ENCODE measurements at places on chromosomes 7 and 10. TPM values are rescaled to one million over a fixed set of nuclear protein-coding genes. Genes with fewer than 3 reads are reported as not detected.
A peak's percentile ranks its signal among the peaks of the same experiment; 100 is the strongest.

- DNase-seq: no peak
Measured at GRCh38 chr7:155277385-155277994, 20.2 kb upstream of the INSIG1 start.

DNA sequence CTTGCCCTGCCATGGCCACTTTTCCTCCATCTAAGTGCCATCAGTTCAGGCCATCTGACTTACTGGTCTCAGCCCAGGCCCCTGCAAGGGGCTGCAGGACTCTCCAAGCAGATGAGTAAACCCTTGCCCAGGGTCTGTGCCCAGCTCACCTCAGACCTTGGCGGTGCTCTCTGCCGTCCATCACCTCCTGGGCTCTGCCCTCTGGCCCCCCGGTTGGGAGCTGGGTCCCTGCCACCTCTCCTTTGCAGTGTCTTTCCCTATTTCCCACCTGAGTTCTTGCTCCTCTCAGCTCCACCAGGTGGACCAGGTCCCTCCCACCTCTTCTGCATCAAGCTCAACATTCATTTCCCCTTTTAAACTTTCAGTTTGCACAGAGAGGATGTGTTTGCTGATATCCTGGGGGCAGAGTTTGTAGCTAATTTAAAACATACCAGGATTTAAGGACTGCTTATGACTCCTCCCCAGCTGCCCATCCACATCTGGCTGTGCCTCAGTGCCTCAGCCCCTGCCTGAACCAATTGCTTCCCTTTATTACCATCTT lies 135.5 kb downstream of the SLIT1 start:
- DNase-seq: no peak

The GJD4 gene
- total RNA-seq: not detected

The ACSL5 gene
- 59.9 TPM for total RNA-seq

DNA sequence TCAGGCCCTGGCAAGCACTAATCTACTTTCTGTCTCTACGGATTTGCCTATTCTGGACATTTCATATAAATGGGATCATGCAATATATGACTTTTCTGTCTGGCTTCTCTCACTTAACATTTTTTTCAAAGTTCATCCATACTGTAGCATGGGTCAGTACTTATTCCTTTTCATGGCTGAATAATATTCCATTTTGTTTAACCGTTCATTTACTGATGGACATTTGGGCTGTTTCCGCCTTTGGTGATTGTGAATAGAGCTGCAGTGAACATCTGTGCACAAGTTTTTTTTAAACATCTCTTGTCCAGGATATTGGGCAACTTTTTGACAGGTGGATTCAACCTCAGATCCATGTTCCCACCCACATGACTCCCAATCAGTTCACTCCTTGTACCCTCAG lies 31.0 kb downstream of the AIFM2 start:
- no peak for DNase-seq

DNA sequence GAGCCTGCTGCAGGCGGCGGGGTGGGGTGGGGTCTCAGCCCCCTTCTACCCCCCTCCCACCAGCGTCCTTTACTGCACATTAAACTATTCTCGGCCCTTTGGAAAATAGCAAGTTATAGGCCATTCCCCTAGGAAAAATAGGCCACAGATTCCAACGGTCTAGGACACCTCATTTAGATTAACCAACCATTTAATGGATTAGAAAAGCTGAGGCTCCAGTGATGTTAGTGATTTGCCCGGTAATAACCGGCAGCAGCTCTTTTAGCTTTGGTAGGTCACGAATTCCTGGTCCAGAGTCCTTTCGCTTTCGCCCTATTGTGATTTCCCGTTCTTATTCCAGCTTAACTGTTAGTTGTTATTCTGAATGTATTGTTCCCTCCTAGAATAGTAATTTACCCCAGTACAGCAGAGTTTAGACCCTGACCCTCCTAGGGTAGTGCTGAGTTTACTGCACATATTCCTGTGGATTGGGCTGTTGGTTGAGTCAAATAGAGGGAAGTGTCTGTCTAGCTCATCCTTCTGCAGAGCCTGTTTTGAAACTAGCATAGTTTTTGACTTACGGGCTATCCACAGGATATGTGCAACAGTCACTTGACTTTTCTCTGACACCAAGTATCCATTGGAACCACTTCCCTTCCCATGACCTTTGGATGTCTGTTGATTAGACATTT lies 754 bp downstream of the GSTO1 start:
- peak; percentile 97 for DNase-seq

DNA sequence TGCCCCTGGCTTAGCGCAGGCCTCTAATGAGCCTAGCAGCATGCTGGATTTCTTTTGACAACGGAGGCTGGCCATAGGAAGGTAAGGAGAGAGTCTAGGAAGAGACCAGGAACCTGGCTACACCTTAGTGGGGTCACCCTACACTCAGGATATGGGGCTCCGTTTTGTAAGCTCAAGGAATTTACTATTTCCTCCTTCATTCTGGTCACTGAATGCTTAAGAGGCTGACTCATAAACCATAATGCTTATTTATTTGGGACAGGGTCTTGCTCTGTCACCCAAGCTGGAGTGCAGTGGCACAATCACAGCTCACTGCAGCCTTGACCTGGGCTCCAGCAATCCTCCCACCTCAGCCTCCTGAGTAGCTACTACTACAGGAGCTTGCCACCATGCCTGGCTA lies 38.4 kb downstream of the CARD11 start:
- no peak for DNase-seq

GRCh38 chr10:3323865-3324498 lies 151.4 kb upstream of the PITRM1 start:
- DNase-seq: no peak

DNA sequence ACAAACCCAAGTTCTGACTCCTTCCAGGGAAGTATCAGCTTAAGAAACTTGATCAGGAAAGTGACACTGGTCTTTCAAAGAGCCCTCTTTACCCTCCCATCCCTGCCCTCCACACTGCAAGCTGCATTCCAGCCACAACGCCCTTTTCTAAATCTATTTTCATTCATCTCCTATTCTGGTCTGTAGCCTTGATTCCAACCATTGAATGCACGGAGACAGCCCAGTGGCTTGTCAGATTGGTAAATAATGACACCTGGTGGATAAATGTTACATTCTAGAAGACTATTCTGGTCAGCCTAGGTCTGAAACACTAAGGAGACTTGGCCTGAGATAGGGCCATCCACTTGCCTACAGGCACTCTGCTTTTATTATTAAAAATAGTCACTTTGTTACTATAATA lies 20.9 kb downstream of the MORN4 start:
- DNase-seq: peak; percentile 62

DNA sequence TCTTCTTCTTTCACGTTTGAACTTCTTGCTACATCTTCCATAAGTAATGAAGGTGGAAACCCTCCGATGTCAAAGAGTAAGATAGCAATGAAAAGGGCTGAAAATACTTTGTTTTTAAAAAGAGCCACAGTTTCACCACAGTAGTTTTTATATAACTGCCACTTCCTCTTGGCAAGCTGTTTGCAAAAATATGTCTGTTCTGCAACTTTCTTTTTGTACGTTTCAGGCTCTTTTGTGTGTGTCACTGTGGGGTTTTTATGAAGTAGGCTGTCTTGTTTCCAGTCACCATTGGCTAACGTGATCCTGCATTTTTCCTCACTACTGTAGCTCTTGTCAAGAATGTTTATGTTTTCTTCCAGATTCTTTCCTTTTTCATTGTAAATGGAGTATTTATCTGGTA lies 55.6 kb downstream of the SLC16A9 start:
- DNase-seq: no peak

The TRPV5 gene
- not detected for total RNA-seq

- DNase-seq: peak; percentile 89
Measured at GRCh38 chr10:88152728-88153133, 289.3 kb downstream of the PTEN start.

GRCh38 chr7:39465055-39465929 lies 100.9 kb upstream of the YAE1 start:
- DNase-seq: peak; percentile 59

DNA sequence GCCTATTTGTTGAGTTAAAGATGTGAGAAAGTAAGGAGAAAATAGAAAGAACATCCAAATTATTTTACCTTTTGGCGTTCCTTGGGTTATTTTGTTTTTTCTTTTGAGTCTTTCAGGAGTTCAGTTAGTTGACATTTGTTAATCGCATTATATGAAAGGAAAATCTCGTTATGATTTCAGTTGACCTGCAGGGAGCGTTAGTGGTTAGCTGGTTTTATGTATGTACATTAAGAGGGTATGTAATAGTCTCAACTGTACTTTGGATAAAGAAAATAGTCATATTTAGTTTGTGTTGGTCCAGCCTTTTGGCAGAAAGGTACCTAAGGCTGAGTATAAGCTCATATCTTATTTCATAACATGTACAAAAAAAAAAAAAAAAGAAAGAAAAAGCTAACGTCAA lies 4.0 kb downstream of the BMPER start:
- DNase-seq: no peak

DNA sequence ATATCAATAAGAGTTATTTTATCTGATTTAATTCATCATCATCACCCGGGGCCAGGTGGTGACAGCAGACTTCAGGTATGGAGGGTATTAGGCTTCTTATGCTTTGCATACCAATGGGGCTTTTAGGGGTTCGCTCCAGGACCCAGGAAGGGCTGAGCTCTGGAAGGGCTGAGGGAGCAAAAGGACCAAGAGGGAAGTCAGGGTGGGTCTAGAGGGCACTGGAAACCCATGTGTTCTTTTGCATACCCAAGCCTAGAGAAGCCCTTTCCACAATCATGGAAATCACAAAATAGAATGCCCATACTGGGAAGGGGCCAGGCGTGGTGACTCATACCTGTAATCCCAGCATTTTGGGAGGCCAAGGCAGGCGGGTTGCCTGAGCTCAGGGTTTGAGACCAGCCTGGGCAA lies 30.9 kb upstream of the VCL start:
- no peak for DNase-seq

The STRIP2 gene
- 2.3 TPM for total RNA-seq

The CDH23 gene
- under 0.01 TPM for total RNA-seq

DNA sequence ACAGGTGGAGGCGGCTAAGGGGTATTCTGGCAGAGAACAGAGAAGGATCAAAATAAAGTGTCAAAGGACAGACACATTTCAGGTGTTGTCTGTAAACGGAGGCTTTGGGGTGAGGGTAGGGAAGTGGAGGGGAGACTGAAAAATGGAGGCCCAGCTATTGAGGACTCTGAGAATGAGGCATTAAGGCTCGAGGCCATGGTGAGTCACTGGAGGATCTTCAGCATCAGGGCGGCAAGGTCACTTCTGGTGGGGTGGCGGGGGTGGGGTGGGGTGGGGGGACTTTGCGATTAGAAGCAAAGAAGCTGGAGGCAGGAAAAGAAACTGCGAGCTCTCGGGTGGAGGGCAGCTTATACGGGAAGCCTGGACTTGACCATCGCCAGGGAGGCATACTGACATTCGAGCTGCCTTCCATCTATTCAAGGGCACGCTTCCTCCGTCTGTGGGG lies 58.4 kb upstream of the PCGF5 start:
- no peak for DNase-seq

DNA sequence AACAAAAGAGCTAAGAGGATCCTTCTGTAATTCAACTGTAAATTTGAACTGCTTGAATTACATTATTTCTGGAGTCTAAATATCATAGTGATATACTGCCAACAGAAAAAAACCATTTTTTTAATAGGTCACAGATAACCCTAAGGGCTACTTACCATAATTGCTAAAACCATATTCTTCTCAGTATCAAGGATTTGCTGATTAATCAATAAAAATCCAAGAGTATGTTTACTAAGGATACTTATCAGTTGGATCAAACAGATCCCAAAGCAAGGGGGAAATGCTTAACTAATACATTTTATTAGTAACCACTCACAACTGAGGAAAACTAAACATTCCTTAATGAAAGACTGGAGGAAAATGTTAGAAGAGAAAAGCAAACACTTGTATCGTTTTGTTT lies 166.0 kb downstream of the PIP4K2A start:
- DNase-seq: no peak

GRCh38 chr10:118944959-118945633 lies 84.4 kb upstream of the NANOS1 start:
- DNase-seq: no peak

The SEMA3E gene
- 0.26 TPM for total RNA-seq

The PRPF18 gene
- total RNA-seq: 19.0 TPM

- no peak for DNase-seq
Measured at GRCh38 chr7:127690806-127691205, 38.8 kb downstream of the SND1 start.

The PIK3AP1 gene
- under 0.01 TPM for total RNA-seq

DNA sequence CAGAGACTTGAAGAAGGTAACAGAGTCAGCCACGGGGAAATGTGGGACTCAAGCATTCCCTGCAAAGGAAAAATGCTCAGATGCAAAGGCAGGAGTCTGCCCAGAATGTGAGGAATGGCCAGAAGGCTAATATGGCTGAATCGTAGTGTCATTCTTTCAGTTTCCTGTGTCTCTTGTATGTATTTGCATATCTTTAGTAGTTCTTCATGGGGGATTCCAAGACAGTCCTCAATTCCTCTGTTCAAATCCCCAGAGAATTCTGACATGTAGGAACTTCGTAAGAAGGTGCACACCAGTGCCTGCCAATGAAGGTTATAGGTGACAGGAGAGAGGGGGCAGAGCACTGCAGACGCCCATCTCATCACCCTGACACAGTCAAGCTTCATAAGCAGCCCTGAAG lies 154.4 kb downstream of the CACNB2 start:
- DNase-seq: no peak

DNA sequence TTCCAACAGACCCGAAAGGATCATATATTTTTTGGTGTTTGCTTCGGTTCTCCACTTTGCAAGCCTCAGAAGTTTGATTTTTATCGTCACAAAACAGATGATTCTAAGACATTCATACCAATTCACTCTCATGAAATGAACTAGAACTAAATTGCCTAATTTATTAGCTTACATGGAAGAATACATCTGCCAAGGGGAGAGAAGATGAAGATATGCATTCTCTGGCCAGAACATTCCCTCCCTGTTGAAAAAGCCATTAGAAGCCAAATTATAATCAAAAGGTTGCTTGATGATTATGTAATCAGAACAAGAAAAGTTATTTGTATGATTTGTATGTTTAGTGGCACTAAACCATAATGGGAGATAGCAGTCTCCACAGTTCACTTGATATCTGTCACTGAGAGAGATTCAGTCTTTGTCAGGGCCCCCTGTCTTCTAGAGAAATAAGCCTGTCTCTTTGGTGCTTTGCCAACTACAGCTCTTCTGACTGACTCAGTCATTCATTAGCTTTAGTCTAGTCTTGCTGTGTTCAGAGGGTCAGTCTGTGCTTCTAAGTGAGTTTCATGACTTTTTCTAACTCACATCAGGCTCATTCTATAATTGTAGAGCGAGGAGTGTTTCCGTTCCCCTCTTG lies 95.3 kb upstream of the GNAI1 start:
- DNase-seq: no peak

DNA sequence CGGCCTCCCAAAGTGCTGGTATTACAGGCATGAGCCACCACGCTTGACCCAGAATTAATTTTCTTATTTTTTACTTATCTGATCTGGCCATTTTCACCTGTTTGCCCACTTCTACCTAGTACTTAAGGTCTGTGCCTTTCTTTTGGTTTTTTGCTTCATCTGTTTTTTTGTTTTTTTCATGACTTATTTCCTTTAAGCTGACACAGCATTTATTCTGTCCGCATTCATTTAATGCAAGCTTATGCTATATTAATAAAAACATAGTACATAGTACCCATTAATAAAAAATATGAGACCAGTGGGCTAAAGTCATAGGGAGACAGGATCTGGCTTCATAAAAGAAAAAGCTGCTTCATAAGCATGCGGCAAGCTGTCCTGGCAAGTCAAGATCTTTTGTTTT lies 205.4 kb downstream of the ZEB1 start:
- DNase-seq: no peak

- DNase-seq: no peak
Measured at GRCh38 chr10:123301077-123301857, 147.1 kb downstream of the BUB3 start.

The WDFY4 gene
- 0.25 TPM for total RNA-seq

The FGFR2 gene
- 0.13 TPM for total RNA-seq

- DNase-seq: no peak
Measured at GRCh38 chr7:157439149-157439548, 102.3 kb downstream of the DNAJB6 start.

The CFAP43 gene
- under 0.01 TPM for total RNA-seq

The ZNF22 gene
- total RNA-seq: 33.0 TPM

The TAS2R39 gene
- total RNA-seq: not detected

Data from dermis microvascular lymphatic vessel endothelial cell (primary cell).